ENCODE measurements at places on chromosomes 16 and 17.

DNA sequence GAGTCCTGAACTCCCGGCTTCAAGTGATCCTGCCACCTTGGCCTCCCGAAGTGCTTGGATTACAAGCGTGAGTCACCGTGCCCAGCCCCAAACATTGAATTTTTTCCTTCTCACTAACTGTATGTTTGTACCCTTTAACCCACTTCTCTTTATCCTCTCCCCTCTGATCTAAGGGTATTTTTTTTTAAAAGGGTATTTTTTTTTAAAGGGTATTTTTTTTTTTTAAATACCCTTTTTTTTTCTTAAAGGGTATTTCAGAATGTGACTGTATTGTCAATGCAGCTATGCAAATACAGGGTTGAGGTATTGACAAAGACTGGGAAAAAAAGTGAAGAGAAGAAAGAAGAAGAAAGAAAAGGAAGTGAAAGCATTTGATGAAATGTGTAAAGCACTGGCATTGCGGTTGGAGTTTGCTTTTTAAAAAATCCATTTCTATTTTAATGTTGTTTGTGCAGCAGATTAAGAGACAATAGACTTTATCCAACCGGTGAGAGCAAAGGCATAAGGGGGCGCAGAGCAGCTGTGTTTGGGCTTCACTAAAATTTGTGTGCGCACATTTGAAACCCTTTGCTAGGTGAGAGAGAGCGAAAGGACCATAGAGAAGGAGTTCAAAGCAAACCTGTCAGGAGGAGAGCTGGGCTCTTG is 42.4 kb downstream of the SYT17 start:
- DNase-seq = no peak

- no peak for DNase-seq
Observed at GRCh38 chr16:66300037-66300436, 66.5 kb upstream of the CDH5 start.

DNA sequence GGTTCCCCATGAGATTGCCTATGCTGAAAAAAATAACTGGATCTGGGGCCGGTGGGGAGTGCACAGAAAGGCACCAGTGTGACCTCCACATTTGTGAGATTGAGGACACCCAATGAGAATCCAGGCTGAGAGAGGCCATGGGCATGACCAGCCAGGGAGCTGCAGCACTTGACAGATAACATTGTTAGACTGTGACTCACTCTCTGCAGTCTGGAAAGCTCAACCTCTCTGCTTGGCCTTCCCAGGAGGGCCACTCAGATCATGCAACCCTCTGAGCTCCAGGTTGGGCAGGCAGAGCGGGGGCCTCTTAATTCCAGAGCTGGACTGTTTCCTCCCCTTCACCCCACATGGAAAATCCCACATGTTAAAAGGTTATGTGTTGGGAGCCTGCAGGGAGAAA is 30.1 kb downstream of the FZD2 start:
- no peak for DNase-seq

DNA sequence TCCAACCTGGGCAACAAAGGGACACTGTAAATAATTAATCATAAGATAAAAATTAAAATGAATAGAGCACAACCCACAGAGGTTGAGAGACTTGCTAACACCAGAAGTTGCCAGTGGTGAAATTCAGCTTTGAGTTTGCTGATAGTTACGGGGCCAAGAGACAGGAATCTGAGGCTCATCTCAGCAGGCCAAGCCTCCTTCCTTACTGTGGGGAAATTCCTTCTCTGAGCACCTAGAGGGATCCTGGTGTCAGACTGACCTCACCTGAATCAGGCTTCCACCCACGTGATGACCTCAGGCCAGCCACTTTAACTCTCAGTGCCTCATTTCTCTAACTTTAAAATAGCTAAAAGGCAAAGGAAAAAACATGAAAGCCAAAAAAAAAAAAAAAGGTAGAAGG is 4.7 kb downstream of the ABAT start:
- no peak for DNase-seq

DNA sequence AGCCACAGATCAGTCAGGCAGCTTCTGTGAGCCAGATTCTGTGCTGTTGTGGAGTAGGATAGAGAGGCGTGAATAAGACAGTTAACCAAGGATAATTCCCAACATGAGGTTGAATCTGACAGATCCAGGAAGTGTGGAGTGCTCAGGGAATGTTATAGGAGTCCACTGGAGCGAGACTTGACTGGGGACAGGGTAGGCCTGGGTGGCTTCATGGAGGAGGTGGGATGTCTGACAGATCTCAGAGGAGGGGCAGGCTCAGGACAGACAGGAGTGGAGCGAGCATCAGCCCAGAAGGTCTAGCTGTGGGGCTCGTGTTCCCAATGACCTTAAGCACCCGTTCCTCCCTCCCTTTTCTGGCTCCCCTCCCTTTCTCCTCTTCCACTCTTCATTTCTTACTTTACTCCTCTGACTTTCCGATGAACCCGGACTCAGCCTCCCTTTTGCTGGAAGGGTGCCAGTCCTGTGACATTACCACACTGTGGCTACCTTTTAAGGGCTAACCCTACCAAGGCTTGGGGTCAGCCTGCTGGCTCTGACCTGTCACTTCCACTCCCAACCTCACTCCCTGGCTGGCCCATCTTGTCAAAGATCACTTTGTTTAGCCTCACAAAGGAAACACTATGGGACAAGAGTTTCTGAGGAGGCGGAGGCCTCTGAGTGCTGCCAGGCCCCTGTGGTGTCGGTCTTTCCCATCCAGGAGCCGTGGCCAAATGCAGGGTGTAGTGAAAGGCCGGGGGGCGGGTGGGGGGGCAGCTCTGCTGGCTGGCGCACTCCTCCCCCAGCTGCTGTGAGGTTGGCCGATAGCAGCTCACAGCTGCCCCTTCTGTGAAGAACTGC is 28.5 kb upstream of the EFCAB13 start:
- DNase-seq = peak; percentile 62

DNA sequence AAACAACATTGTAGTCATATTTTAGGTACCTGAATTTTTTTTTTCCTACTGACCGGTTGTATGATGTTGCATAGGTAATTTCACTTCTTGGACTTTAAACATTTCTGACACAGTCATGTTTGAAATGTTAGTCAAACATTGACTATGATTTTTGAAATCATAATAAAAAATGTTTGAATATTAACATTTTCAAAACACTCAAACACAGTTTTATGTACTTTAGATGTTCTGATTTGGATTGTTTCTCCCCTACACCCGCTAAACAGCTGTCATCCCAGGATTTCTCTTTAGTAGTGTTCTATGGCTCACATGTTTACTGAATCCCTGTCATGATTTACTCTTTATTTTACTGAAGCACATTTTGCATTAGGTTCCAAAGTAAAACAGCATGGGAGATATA is 102.9 kb upstream of the NPEPPS start:
- no peak for DNase-seq
